ENCODE measurements at places on chromosomes 11 and 22.

DNA sequence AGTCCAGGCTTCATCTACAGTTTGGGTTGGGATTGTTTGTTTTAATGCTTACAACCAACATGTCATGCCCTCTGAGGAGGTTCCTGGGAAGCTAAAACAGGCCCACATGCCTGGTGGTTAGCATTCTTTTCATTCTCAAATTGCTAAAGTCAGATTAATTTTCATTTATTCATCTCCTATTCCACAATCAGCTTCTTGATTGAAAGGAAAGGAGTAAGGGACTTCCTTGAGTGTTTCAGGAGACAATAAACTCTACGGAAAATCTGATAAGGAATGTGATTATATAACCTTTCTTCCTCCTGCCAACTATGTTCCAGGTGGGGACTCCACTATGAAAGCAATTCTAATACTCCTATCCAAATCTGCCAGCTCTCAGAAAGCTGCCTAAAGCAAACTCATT is 30.8 kb downstream of the MRTFA start:
- no peak for DNase-seq

GRCh38 chr11:44777209-44778194 is 50.7 kb downstream of the TSPAN18 start:
- DNase-seq, result no peak

- no peak for DNase-seq
Observed at GRCh38 chr11:20654038-20654437, 15.3 kb upstream of the NELL1 start.

DNA sequence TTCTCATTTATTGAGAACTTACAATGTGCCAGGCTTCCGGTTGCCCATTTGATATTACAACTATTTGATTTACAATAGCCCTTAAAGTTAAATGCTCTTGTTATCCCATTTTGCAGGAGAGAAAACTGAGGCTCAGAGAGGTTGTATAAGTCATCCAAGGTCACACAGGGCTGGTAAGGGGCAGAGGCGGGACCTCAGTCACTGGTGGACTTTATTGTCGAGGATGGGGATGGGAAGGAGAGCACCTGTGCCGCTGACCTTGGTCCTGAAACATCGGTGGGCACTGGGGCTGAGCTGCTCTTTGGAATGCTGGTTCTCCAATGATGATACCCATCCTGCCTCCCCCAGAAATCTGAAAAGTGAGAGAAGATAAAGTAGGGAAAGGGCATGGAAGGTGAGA is 265.4 kb downstream of the MIAT start:
- DNase-seq, result no peak

- no peak for DNase-seq
Observed at GRCh38 chr22:32802237-32802765, 796 bp downstream of the TIMP3 start.

- DNase-seq, result no peak
Observed at GRCh38 chr22:23064381-23065068, 5.8 kb upstream of the GNAZ start.

DNA sequence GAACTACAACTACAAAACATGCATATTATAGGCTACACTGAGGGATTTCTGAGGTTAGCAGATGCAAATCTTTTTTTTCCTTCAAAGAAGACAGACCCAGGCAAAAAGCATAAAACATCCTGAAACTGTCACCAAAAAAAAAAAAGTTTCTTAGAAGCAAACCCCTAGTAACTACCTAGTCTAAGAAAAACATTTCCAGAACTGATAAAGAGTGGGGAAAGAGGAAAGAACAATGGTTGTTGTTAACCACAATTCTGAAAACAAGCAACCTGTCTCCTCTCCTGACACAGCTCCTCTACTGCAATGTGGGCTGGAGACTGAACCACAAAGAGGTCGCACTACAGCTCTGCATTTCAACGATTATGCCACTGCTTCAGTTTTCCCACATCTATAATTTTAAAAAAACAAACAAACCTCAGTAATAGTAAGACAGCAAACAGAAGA is 15.0 kb downstream of the DENND5A start:
- no peak for DNase-seq

- DNase-seq, result no peak
Observed at GRCh38 chr22:25494774-25495173, 69.7 kb upstream of the GRK3 start.

GRCh38 chr11:45394294-45395085 is 108.3 kb upstream of the SYT13 start:
- DNase-seq, result no peak

- DNase-seq, result no peak
Observed at GRCh38 chr11:6824136-6824823, 21.2 kb upstream of the OR10A5 start.

All from cortex of kidney (tissue), 1 donor.